ENCODE measurements at places on chromosomes 5 and 9.

- DNase-seq: peak; percentile 5
Measured at GRCh38 chr5:140321796-140322195, 18.9 kb upstream of the PFDN1 start.

DNA sequence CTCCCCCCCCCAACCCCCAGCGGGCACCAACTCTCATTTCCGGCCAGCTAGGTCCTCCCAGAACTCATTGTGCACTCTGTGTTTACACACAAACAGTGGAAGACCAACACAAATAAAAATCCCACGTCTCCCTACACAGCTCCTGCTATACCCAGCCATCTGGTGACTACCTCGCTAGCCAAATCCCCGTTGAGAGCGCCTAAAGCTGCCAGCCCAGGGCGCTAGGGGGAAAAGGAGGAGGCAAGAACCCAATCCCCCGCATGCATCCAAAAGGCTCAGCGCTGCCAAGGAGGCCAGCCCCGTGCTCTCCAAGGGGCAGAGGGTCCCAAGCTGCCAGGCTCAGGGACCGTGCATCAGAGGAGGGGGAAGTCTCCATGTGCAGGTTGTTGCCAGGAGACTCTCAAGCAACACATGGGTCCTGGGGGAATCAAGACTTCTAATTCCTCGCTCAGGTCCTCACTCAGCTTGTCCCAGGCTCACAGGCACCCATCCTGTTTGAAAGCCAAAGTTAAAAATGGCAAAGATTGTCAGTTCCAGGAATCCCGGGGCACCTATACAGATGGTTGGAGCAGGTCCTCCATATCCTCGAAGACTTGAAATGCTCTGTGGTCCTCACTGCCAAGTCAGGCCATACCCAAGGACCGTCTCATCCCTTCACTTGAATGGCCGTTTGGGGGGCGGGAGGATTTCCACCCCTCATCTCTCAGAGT, 2.7 kb downstream of the ASTN2 start:
- no peak for DNase-seq

GRCh38 chr9:113205432-113205831, 15.6 kb downstream of the FKBP15 start:
- no peak for DNase-seq

DNA sequence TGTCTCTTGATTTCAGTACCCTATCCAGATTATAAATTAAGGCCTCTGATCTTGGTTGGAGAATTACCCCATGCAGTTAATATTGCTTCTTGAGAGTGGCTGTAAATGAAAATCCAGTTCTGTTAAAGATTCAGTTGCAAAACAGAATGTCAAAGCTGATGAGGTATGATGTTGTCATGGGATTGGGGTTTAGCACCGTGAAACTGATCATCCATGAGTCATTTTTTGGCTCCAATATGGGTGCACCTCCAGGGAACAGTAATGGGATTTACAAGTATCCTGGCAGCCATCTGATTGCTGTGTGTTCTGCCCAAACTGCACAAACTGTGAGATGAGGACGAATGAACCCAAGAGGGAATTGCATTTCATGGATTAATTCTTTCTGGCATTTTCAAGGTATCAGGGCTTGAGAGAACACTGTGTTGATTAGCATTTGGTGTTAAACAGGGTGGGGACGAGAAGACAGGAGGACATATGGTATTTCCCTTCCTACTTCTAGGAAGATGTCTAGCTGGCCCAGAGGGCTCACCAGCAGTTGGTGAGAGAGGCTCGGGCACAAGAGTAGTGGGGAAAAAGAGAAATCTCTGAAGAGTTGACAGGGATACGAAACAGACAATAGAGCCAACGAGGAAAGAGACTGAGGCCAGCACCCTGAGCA, 214.7 kb downstream of the GAS1 start:
- no peak for DNase-seq

- no peak for DNase-seq
Measured at GRCh38 chr5:146073239-146073900, 32.0 kb downstream of the PLAC8L1 start.

DNA sequence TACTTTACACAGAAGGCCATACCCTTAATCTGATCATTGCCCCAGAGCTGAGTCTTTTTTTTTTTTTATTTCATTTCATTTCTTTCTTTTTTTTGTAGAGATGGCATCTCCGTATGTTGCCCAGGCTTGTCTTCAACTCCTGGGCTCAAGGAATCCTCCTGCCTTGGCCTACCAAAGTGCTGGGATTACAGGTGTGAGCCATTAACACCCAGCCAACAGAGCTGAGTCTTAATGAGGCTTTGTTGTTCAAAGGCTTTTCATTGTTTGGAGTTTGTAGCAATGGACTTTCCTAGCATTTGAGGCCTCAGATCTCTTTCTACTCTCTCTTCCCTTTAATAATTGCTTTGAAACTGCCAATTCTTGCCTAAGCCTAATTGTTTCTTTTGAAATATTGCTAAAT, 176.5 kb upstream of the FBN2 start:
- DNase-seq: no peak

- DNase-seq: no peak
Measured at GRCh38 chr5:138243794-138244193, 30.6 kb downstream of the GFRA3 start.

GRCh38 chr9:89637787-89638186, 33.0 kb downstream of the GADD45G start:
- DNase-seq: no peak

DNA sequence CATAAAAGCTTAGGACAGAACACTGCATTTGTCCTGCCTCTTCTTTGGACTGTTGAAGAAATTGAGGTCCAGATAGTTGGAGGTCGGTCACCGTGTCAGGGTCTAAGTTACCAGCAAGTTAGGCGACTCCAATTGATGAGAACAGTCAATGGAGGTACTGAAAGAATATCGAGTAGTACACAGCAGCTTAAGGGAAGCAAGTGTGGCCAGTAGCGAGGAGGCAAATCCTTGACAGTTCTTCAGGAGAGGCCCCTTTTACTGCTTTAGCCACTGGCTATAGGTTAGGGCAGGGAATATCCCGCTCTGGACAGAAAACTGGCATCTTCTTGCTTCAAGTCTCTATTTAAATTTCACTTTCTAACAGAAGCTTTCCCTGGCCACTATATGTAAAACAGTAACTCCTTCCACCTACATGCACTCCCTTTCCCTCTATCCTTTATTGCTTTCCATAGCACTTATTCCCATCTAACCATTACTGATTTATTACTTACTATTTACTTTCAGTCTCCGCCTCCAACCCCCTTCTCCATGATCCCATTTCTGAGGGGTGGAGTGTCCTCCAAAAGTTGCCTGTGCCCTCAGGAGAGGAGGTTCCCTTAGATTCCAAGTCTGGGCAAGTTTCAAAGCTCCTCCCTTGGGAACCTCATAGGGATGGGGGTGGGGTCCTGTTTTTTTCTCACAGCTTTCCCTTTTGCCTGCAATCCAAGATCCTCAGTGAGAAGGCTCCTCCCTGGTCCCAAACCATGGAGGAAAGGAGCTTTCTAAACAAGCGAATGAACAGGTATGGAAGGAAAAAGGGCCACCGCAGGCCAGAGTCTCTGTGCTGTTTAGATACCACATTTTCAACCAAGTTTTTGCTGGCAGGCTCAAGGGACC, 4.1 kb upstream of the PRDM6 start:
- no peak for DNase-seq

Measured in anterior cingulate cortex (tissue), 58 donors.